Osteoblast (primary cell): ENCODE measurements at places on chromosomes 6 and 20. TPM values are rescaled to one million over a fixed set of nuclear protein-coding genes. Genes with fewer than 3 reads are reported as not detected.
A peak's percentile ranks its signal among the peaks of the same experiment; 100 is the strongest.

DNA sequence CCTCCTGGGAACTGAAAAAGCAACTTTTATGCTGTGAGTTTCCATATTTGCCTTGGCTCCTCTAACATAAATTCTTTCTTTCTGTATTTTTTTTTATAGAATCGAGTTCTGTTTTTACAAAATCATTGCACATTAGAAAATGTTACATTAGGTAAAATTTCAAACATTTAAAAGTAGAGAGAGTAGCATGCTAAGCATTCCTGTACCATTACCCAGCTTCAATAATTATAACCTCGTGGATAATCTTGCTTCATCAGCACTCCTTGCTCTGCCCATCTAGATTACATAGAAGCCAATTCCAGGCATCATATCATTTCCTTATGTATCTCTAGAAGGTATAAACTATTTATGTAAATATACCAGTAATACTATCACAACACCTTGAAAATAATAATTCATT, 15.4 kb upstream of the FBXO30 start:
- peaks cover 9% of the 10 kb centered on the region for H3K4me1 ChIP-seq
- no peak overlapping the region for H3K4me3 ChIP-seq
- no peaks in the 10 kb centered on the region for H3K36me3 ChIP-seq
- H3K27ac ChIP-seq = no peak overlapping the region
- no peaks in the 10 kb centered on the region for H3K27me3 ChIP-seq

GRCh38 chr6:17418281-17419188, 25.1 kb downstream of the CAP2 start:
- H3K36me3 ChIP-seq = no peaks in the 10 kb centered on the region
- DNase-seq = no peak
- no peaks in the 10 kb centered on the region for H3K27me3 ChIP-seq
- H3K4me3 ChIP-seq = peak overlapping the region; percentile 52

DNA sequence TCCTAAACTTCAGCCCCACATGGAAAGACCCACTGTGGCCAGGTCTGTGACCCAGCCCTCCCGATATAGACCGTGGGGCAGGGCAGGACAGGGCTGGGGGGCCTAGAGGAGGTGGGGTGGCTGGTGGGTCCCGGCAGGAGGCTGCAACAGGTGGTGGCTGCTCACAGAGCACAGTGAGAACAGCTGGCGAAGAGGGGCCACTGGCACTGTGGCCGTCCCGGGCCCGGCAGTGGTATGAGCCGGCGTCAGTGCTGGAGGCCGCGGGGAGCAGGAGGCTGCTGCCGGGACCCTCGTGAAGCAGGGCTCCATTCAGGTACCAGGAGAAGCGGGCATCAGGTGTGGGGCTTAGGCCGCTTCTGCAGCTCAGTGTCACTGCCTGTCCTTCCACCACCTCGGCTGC, 13.4 kb downstream of the SIGLEC1 start:
- no peaks in the 10 kb centered on the region for H3K27me3 ChIP-seq
- no peak overlapping the region for H3K4me3 ChIP-seq
- peak; percentile 37 for DNase-seq
- no peaks in the 10 kb centered on the region for H3K4me1 ChIP-seq
- no peaks in the 10 kb centered on the region for H3K36me3 ChIP-seq

- H3K4me1 ChIP-seq = peaks cover 15% of the 10 kb centered on the region
- H3K4me3 ChIP-seq = no peak overlapping the region
- DNase-seq = no peak
- no peaks in the 10 kb centered on the region for H3K36me3 ChIP-seq
These were observed 49.8 kb downstream of the FRK start for GRCh38 chr6:116010790-116011401.

- H3K36me3 ChIP-seq = peaks cover 52% of the 10 kb centered on the region
- no peak overlapping the region for H3K27ac ChIP-seq
- no peaks in the 10 kb centered on the region for H3K4me1 ChIP-seq
- no peak overlapping the region for H3K4me3 ChIP-seq
- no peaks in the 10 kb centered on the region for H3K27me3 ChIP-seq
These were observed 19.6 kb downstream of the POFUT1 start for GRCh38 chr20:32227306-32227705.

- H3K36me3 ChIP-seq = peaks cover 56% of the 10 kb centered on the region
- H3K27me3 ChIP-seq = no peaks in the 10 kb centered on the region
- peaks cover 71% of the 10 kb centered on the region for H3K4me1 ChIP-seq
- H3K4me3 ChIP-seq = no peak overlapping the region
These were observed 41.0 kb downstream of the TRAM2 start for GRCh38 chr6:52535711-52536423.

GRCh38 chr6:28468056-28468455, 24.8 kb upstream of the ZSCAN23 start:
- no peak for DNase-seq
- no peak overlapping the region for H3K4me3 ChIP-seq
- no peak overlapping the region for H3K27ac ChIP-seq
- H3K4me1 ChIP-seq = no peaks in the 10 kb centered on the region

GRCh38 chr6:157599191-157599590, 218.2 kb downstream of the ZDHHC14 start:
- H3K27ac ChIP-seq = no peak overlapping the region
- no peaks in the 10 kb centered on the region for H3K36me3 ChIP-seq
- H3K4me3 ChIP-seq = no peak overlapping the region

GRCh38 chr20:50686821-50687220, 4.5 kb downstream of the RIPOR3 start:
- H3K4me3 ChIP-seq = no peak overlapping the region
- no peak for DNase-seq
- H3K27me3 ChIP-seq = peaks cover 14% of the 10 kb centered on the region
- H3K27ac ChIP-seq = no peak overlapping the region
- H3K36me3 ChIP-seq = no peaks in the 10 kb centered on the region

GRCh38 chr6:55892749-55893357, 17.5 kb upstream of the BMP5 start:
- H3K4me1 ChIP-seq = no peaks in the 10 kb centered on the region
- no peaks in the 10 kb centered on the region for H3K36me3 ChIP-seq
- H3K4me3 ChIP-seq = no peak overlapping the region
- no peak for DNase-seq
- no peak overlapping the region for H3K27ac ChIP-seq

- no peak overlapping the region for H3K4me3 ChIP-seq
- H3K4me1 ChIP-seq = no peaks in the 10 kb centered on the region
- H3K27me3 ChIP-seq = no peaks in the 10 kb centered on the region
- no peak for DNase-seq
- H3K27ac ChIP-seq = no peak overlapping the region
These were observed 46.9 kb upstream of the MAPK13 start for GRCh38 chr6:36083446-36083845.

The PI16 gene
- total RNA-seq = 1.8 TPM in 2 replicates

The TRIM15 gene
- not detected in 2 replicates for total RNA-seq

The POPDC3 gene
- total RNA-seq = 32.6 and 41.8 TPM in 2 replicates

The FGD2 gene
- under 0.01 TPM in 2 replicates for total RNA-seq

The SPATS1 gene
- not detected in 2 replicates for total RNA-seq

The GSTA3 gene
- total RNA-seq = not detected in 2 replicates
